Erythroblast (primary cell): ENCODE measurements at places on chromosomes 6 and 20.

- DNase-seq = peak; percentile 60
These were observed 7.4 kb downstream of the SLC52A3 start for GRCh38 chr20:760751-761417.

DNA sequence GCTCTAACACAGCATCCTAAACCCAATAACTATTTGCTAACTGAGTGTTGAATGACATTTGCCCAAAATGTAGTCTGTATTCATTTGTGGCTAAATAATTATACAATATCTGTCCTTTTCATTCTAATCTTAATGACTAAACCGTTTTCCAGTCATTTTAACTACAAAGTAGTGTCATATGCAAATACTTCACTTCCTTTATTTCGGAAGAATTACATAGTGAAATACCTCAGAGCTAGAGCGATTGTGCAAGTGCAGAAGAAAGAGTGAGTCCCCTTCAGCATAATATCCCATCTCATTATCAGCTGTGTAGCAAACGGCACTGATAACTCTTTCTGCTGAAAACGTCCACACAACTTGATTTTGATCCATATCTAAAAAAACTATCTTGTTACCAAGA lies 66.2 kb downstream of the ROS1 start:
- no peak for DNase-seq

DNA sequence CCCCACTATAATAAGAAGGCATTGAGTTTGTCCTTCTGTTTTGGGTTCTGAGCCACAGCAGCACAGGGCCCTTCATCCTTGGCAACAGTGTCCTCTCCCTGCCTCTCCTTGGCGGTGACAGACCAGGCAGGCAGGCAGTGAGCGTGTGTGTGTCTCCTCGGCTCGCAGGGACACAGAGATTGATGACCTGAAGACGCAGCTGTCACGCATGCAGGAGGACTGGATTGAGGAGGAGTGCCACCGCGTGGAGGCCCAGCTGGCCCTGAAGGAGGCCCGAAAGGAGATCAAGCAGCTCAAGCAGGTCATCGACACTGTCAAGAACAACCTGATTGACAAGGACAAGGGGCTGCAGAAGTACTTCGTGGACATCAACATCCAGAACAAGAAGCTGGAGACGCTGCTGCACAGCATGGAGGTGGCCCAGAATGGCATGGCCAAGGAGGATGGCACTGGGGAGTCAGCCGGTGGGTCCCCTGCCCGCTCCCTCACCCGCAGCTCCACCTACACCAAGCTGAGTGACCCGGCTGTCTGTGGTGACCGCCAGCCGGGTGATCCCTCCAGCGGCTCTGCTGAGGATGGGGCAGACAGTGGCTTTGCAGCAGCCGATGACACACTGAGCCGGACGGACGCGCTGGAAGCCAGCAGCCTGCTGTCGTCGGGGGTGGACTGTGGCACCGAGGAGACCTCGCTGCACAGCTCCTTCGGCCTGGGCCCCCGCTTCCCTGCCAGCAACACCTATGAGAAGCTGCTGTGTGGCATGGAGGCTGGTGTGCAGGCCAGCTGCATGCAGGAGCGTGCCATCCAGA lies 24.0 kb downstream of the SDCBP2 start:
- DNase-seq = no peak

GRCh38 chr6:29447670-29448069 lies 8.6 kb downstream of the OR10C1 start:
- no peak for DNase-seq

GRCh38 chr6:113755449-113756289 lies 101.5 kb upstream of the MARCKS start:
- DNase-seq = no peak

DNA sequence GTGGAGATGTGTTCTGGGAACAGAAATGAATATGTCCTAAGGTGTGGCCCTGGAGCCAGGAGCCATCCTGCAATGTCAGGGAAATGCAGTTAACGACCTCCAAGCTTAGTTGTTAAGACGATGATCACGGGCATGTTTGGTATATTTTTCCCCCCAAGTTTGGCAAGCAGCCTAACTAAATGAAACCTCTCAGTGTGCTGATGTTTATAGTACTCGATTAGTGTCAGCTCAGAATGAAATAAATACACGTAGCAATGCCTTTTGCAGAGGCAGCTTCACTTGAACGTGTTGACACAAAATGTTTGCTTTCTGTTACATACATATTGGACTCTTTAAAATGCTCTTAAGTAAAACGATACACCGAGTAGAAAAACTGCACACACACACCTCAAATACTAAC lies 76.2 kb upstream of the OLIG3 start:
- DNase-seq = no peak

DNA sequence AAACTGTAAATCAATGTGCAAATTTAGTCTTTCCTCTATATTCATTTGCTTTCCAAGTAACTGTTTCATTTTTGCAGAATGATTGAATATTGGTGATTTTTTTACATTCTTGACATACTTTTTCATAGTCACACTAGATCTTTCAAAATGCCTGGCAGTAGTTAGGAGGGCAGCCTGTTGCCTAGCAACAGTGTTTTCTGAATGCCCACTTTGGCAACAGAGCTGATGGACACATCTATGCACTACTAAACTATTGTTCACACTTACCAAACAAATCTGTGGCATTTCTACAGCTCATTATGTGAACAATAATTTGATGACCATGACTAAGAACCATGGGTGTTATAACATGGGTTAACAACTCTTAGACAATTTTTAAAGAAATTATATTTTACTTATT lies 438.0 kb upstream of the IMPG1 start:
- DNase-seq = no peak

DNA sequence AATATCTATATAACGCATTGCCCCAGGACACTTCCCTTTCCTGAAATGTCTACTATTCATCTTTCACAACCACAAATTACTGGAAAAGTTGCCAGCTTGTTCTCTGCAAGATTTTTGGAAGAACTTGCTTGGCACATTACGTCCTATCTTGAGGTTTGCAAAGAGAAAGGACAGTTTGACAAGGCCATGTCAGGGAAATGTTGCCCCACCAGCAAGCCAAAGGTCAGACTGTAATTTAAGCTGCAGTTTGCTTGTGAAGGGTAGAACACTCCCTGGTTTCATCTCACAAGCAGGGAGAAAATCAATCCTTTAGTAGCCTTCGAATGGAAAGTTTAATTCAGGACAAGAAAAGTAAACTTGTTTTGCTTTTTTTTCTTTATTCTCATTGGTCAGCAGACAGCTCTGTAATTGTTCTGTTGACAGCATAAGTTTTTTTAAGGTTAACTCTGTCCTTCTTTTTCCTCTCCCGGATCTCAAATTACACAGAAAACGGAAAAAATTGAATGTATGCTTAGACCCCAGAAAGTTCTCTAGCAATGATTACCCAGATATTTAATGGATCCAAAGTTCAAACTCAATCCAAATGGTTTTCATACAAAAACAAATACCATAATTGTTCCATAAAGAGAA lies 541.8 kb upstream of the NRSN1 start:
- no peak for DNase-seq

GRCh38 chr6:156102129-156102528 lies 646.5 kb upstream of the NOX3 start:
- peak; percentile 1 for DNase-seq

DNA sequence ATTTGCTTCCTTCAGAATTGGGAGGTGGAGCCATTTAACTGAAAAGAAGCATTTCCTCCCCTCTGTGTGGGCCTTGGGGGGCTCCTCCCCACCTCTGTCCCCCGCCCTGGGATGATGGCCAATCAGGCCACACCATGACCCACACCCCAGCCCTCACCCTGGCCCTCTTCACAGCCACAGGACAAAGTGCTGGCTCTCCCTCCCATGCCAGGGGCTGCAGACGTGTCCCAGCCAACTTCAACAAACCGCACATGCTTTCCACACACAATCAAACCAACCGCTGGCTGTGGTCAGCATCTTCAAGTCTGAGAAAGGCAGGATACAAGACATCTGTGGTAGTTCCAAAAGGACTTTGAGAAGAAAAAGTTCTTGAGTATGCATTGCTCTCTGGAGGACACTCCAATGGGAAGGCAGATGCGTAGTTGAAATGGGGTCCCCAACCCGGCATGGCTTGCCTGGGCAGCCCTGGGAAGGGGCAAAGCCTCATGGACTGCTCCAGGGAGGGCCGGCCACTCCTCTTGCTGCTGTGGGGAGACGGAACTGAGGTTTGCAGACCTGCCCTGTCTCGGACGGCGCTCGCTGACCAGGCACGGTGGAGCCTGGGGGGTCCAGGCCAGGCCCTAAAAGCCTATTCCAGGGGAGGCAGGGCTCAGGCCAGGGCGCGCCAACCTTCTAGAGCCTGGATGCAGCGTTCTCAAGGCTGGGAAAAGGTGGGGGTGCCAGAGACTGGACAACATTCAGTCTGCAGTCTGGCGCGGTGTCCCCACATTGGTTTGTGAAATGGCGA lies 12.2 kb downstream of the TTLL2 start:
- no peak for DNase-seq

GRCh38 chr6:84777888-84778287 lies 13.5 kb upstream of the TBX18 start:
- no peak for DNase-seq

GRCh38 chr20:25206063-25206403 lies 10.5 kb downstream of the ENTPD6 start:
- no peak for DNase-seq

GRCh38 chr6:39937686-39938333 lies 3.5 kb upstream of the MOCS1 start:
- no peak for DNase-seq

DNA sequence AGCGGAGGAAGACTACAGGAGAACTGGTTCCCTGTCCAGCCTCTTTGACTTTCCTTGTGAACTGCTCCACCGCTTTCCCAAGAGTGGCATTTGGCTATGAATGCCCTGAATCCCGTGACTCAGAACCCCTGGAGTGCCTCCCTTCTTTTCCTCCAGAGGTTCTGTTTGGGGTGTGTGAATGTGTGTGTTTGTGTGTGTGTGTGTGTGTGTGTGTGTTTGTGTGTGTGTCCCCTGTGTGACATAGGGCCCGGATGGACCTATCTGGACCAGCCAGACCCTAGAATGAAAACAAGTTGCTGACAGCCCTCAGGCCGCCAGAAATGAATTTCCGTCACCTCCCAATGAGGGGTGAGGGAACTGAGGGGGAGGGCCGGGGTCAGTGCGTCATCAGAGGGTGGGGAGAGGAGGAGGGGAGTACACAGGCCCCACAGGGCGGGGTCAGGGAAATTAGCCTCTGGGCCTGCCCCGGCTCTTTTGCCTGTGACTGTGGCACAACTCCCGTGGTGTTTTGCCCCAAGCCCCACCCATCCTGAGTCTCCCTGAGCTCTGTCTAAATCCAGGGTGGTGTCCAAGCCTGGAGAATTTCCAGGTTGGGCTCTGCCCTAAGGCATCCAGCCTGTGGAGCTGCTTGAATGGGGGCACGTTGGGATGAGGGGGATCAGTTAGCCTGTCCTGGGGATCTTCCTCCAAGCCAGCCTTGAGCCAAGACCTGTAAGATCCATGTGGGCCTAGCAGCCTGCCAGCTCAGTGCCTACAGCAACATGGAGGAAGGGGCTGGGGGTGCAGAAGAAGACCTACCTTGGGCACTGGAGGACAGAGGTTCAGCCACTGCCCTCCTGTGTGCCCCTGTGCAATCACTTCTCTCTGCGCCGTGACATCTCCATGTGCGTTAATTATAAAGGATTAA lies 15.2 kb upstream of the MRPS18A start:
- DNase-seq = peak; percentile 92

GRCh38 chr6:164211254-164211653 lies 796.7 kb downstream of the QKI start:
- no peak for DNase-seq

- peak; percentile 25 for DNase-seq
These were observed 1.1 kb downstream of the L3MBTL1 start for GRCh38 chr20:43508604-43509040.

GRCh38 chr20:30487947-30488926 lies 769.2 kb upstream of the DEFB115 start:
- DNase-seq = no peak

GRCh38 chr20:40521962-40522361 lies 167.1 kb downstream of the MAFB start:
- DNase-seq = no peak

DNA sequence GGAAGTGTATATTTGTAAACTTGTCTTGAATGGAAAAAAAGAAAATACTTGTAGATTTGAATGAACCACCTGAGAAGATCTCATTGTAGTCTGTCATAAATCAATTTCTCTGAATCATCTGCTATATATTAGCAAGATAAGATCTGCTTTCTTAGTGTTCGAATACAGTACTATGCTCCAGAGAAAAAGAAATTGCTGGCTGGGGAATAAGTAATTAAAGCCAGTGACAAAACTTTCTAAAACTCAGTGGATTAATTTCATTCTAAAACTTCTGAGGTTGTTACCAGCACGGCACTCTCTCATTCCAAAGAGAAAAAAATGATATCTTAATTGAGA lies 22.4 kb upstream of the MROH8 start:
- DNase-seq = no peak

GRCh38 chr20:31979713-31980426 lies 11.9 kb downstream of the XKR7 start:
- no peak for DNase-seq

DNA sequence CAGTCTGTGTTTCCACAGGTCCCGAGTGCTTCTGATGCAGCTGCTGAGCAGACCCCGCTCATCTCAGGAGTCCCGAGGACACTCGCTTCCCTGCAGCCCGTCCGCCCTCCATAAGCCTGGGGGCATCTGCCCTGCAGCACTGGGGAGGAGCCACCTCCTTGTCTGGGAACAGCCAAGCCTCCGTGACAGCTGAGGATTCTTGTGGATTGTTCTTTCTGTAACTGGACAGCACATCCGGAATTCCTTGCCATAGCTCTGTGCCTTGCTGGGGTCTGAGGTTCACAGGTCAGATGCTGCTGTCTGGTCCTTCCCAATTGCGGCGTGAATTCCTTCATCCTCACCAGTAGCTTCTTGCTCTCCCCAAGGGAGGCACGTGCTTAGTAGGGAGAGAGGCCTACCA lies 38.4 kb upstream of the FNDC1 start:
- DNase-seq = no peak
